Hematopoietic multipotent progenitor cell treated with erythropoietin and hydrocortisone succinate and interleukin-3 and kit ligand, for 4 days (in vitro differentiated cells): ENCODE measurements at places on chromosomes 2 and 18.

GRCh38 chr2:58710795-58711279 is 469.7 kb upstream of the FANCL start:
- DNase-seq, result no peak

GRCh38 chr2:206805887-206806607 is 40.6 kb downstream of the FASTKD2 start:
- no peak for DNase-seq

GRCh38 chr2:66866331-66867062 is 431.6 kb downstream of the MEIS1 start:
- DNase-seq, result no peak

GRCh38 chr2:129806317-129806716 is 173.1 kb upstream of the RAB6C start:
- no peak for DNase-seq

DNA sequence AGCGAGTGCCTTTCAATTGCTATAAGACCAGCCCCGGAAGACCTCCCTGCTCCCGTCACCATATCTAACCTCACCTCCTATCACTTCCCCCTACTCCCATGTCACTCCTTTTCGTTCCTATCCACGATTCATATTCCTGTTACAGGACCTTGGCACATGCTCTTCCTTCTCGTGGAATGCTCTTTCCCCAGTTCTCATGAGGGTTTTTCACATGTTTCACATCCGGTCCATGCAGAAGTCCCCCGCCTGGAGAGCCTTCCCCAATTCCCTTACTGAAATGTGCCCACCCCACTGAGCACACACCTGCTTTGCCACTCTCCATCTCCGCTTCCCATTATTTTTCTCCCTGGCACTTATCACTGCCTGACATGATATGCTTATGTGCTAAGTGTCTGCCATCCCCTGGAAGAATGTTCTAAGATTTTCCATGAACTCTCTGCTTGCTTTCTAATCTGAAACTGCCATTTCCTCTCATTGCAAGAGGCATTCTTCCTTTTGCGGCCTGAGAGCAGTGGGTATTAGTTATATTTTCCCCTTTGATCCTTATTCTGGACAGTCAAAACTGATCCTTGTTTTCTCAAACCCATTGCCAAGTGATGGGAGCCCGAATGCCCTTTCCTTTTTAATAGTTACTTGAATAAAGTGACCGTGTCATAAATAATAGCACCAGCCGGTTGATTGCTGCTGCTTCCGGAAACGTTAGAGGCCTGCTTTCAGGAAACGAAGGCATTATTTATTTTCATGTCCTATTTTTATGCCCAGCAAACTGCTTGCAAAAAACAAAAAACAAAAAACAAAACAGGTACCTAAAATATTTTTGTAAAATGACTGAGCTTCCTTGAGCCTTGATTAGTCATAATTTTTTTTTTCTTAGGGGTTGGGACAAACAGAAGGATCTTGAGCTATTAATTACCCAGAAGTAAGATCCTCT is 127.9 kb downstream of the ZNF532 start:
- peak; percentile 9 for DNase-seq

- DNase-seq, result no peak
Measured at GRCh38 chr2:38610851-38611801, 8.4 kb upstream of the HNRNPLL start.

DNA sequence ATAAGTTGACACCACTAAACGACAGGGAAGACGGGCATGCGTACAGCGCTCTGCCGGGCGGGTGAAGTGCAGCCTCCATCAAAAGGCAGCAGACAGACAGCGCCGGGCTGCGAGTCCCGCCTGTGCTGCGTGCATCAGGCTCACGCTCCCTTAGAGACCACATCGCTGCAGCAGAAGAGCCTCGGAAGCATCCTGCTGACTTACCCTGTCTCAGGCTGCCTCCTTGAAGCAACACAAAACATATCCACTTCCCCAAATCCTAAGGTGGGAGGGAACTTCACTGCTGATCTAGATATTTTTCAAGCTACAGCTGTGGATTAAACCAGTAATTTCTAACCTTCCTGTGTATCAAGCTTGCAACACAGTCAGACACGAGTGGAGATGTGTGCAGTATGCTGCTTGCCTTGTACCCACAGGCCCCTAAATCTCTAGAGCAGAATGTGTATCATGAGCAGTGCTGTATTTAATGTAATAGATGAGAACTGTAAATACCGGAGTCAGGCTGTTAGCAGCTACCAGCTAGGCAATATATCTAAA is 6.4 kb downstream of the MYT1L start:
- DNase-seq, result no peak

- no peak for DNase-seq
Measured at GRCh38 chr2:208798698-208799097, 392.1 kb downstream of the PTH2R start.

DNA sequence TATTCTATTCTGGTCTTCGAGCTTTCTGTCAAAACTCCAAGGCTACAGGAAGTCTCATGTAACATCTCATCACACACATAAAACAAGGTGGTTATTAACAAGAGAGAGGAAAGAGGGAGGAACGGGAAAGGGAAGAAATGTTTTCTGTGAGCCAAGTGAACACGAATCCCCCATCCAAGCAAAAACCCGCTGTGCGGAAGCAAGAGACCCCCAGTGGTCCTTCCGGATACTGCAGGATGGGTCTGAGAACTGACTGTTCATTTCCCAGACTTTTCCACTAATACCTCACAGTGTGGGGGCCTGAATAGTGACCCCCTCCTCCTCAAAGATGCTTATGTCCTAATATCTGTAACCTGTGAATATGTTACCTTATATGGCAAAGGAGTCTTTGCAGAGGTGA is 19.0 kb upstream of the DIPK1C start:
- peak; percentile 43 for DNase-seq

GRCh38 chr18:8260319-8260718 is 348.9 kb upstream of the RAB12 start:
- DNase-seq, result no peak

GRCh38 chr2:186907897-186908296 is 58.9 kb upstream of the ZSWIM2 start:
- DNase-seq, result peak; percentile 53

GRCh38 chr2:142100970-142101369 is 29.8 kb downstream of the LRP1B start:
- DNase-seq, result no peak

- no peak for DNase-seq
Measured at GRCh38 chr2:24825883-24826772, 32.9 kb downstream of the CENPO start.

DNA sequence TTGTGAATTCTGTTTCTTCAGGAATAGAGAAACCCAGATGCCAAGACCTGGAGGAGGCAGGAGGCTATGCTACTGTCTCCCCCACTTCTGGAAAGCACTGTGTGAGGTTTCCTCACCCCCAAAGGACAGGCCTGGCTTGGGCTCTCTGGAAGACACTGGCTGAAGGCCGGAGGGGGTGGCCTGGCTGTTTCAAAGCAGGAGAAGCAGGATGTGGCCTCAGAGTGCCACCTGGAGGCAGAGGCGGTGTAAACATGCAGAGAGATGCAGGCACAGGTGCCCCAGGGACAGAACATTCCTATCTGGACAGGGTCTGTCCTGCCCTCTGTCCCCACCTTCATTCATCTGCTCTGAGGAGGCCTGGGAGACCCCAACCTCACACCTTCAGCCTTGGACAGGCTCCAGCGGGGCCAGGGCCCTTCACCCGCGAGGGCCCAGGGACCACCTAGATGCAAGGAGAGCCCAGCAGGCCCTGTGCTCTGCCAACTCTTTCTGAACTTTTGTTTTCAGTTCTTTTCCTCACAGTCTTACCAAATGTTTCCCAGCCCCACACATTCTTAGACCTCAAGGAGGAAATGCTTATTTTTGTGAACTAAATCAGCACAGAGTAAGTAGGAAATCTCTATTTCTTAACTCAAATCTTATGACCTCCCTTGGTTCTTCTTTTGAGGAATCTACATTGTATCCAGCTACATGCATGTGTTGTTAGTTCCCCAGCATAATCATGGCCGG is 79.2 kb downstream of the LONRF2 start:
- DNase-seq, result peak; percentile 77

DNA sequence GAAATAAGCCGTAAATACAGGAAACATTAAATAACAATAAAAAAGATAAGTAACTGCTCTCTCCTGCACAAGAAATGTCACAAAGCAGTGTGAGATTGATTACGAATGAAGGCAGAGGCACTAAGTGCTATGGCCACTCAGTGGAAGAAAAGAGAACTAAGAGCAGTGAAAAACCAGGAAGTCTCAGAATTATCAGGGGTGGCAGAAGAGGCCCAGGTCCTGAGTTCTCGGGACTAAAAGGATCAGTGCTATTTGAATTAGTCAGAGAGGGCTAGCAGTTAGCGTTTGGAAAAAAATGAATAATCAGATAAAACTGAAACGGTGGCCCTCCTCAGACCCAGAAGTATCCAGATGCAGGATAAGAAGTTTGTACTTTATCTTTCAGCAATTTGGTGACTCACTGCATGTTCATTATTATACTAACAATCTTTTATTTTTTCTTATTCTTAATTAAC is 367.1 kb downstream of the ZEB2 start:
- peak; percentile 91 for DNase-seq

DNA sequence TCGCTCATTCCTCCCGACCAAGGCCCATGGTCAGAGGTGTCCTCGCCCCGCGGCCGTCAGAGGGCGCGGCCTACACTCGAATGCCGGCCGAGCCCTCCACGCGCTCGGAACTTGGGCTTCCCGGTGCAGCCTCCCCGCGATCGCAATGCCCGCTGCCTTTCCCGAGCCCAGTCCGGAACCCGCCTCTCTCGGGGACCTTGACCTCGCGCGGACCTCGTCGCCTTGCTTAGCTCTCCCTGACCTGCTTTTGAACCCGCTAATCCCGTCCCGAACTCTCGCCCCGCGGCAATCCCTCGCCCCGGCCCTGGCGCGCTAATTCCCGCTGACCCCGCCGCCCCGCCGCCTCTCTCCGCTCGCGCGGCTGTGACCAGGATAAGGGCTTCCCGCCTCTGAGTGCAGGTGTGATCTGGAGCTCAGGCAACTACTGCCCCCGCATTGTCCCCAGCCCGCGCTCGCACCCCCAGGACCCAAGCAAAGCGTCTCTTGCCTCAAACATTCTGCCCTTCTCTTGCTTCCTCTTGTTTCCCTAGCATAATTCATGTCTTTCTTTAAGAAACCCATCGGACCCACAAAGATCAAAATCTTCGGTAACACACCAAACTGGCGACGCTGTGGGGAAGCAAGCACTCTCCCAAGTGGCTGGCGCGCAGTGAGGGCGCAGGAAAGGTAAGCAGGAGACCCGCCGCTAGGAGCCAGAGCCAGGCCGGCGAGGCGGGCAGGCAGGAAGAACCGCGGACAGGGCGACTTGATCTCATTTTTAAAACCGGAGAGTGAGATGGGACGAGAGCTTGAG is 46.6 kb upstream of the ATP6V1B1 start:
- DNase-seq, result no peak

GRCh38 chr18:68937029-68937599 is 139.2 kb downstream of the CCDC102B start:
- DNase-seq, result no peak

- no peak for DNase-seq
Measured at GRCh38 chr18:48887905-48888772, 62.6 kb downstream of the SMAD7 start.

DNA sequence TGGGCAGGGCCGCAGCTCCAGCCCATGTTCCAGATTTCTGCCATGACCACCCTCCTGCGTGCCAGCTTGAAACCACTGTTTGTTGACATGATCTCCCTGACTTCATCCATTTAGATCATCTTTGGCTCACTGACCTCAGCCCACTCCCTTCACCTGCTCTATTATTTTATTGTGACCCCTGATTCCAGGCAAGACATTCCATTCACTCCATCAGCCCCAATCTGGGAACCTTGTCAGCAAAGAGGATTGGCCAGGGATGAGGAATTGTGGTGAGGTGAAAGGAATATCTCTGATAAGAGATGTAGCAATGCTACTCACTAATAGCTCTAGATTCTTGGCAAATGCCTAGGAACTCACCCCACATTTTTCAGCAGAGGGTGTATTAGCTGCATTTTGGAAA is 174.2 kb downstream of the TMEM247 start:
- no peak for DNase-seq

DNA sequence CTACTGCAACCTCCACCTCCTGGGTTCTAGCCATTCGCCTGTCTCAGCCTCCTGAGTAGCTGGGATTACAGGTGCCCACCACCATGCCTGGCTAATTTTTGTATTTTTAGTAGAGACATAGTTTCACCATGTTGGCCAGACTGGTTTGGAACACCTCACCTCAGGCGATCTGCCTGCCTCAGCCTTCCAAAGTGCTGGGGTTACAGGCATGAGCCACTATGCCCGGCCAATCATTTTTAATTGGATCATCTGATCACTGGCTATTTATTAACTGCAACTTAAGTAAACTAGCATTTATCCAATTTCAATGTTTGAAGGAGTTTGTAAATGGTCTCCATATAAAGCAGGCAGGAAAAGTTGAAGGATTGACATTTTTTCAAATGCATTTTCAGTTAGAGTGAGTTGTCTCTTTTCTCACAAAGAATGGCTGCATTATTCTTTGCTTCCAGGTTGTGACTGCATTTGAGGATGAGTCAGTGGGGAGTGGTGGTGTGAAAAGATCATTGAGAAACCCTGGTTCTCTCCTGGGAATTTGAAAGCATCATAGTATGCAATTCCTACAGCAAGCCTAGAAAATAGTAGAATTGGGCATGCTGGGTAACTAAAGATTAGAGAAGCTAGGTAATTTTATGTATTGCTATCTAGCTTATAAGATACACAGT is 431.1 kb upstream of the ZEB2 start:
- DNase-seq, result no peak
